Spleen (tissue), 13 donors: ENCODE measurements at places on chromosomes 5 and 9. TPM values are rescaled to one million over a fixed set of nuclear protein-coding genes. Genes with fewer than 3 reads are reported as not detected.

The GFPT2 gene
- 1.5 TPM for polyA plus RNA-seq

The ZDHHC11B gene
- polyA plus RNA-seq = 3.8 TPM

The DAB2IP gene
- polyA plus RNA-seq = 6.0 TPM

The CDO1 gene
- polyA plus RNA-seq = 2.0 TPM

The PCDHB14 gene
- 0.93 TPM for polyA plus RNA-seq

The MSANTD3 gene
- polyA plus RNA-seq = 8.7 TPM
